NCI-H748 treated with DMSO at 0.1 percent for 48 hours (cell line): ENCODE measurements at places on chromosomes 16 and 17.
A peak's percentile ranks its signal among the peaks of the same experiment; 100 is the strongest.

- no peak for DNase-seq
Observed at GRCh38 chr16:16989368-16989767, 481.4 kb downstream of the XYLT1 start.

- no peak for DNase-seq
Observed at GRCh38 chr17:67425571-67426160, 48.6 kb downstream of the PITPNC1 start.

- no peak for DNase-seq
Observed at GRCh38 chr17:61219460-61219859, 180.2 kb upstream of the TBX2 start.

GRCh38 chr17:17729620-17730249 is 48.5 kb downstream of the RAI1 start:
- peak; percentile 56 for DNase-seq

GRCh38 chr16:27324851-27325301 is 11.1 kb downstream of the IL4R start:
- no peak for DNase-seq

DNA sequence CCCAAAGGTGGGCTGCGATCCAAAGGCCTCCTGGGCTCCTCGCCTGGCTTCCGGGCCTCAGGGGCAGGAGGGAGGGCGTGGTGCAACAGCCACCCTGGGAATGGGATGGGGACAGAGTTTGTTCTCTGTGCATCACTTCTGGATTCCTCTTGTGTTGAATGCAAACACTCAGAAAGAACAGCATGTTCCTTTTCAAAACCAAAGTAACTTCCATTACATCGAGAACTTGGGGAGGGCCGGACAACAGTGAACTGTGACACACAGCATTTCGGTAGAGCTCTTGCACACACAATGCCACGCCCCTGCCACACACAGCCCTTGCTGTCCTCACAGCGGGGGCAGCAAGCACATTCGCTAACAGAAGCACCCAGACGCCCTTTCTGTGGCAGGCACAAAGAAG is 36.1 kb upstream of the FASN start:
- no peak for DNase-seq

GRCh38 chr17:57396511-57396921 is 140.2 kb downstream of the MSI2 start:
- peak; percentile 90 for DNase-seq

- no peak for DNase-seq
Observed at GRCh38 chr17:3688027-3688553, 7.9 kb downstream of the P2RX5 start.

GRCh38 chr17:66551839-66552238 is 249.4 kb downstream of the PRKCA start:
- no peak for DNase-seq

DNA sequence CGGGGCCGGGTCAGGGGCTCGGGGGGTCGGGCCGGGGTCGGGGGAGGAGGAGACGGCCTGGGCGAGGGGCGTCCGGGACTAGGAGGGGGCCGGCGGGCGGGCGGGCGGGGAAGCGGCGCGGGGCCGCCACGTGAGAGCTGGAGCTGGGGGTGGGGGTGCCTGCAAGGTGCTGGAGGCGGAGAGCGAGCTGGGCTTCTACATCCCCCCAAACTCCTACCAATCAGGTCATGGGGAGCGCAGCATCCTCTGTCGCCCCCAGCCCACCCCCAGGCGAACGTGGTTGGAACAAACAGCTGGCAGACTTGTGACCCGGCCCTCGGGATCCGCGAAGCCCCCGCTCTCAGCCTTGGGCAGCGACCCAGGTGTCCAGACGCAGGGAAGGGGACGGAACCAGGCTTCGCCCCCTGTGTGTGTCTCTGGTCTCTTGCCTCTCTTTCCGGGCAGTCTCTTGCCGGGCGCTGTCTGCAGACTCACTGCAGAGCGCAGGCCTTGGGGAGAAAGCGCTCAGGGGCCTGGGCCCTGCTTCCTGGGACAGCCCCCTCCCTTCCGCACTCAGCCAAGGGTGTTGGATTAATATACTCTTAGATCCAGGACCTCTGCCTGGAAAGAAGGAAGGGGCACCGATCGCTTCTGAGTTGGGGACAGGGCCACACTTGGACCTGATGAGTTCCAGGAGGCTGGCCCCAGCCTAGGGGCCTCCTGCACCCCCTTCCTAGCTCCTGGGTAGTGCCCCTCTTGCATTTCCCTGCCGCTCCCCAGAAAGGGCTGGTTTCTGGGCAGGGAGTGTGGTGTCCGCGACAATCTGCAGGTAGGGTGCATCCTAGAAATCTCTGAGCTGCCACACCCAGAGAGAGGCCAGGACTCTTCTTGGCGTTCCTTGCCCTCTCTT is 722 bp downstream of the RASL10B start:
- DNase-seq: no peak

- no peak for DNase-seq
Observed at GRCh38 chr16:2692251-2692947, 10.1 kb downstream of the KCTD5 start.
